ENCODE measurements at places on chromosomes 2 and 18.

GRCh38 chr2:133458280-133458679, 110.0 kb downstream of the NCKAP5 start:
- no peak for DNase-seq

GRCh38 chr2:74632209-74632938, 15.8 kb downstream of the M1AP start:
- DNase-seq = no peak

DNA sequence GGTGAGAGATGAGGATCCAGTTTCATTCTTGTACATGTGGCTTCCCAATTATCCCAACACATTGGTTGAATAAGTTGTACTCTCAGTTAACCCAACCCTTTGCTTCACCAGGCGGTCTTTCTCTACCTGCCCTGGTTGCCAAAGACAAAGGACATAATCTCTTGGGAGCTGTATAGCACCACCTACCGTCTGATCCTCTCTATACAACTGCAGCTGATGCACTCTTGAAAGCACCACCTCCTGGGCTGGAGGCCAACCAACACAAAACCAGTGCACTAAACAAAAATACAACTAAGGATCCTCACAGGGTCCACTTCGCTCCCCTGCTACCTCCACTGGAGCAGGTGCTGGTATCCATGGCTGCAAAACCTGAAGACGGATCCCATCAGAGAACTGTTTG, 473.6 kb upstream of the NRXN1 start:
- DNase-seq = no peak

GRCh38 chr2:152127628-152128027, 28.8 kb upstream of the CACNB4 start:
- DNase-seq = no peak

GRCh38 chr2:9593925-9594324, 36.9 kb downstream of the YWHAQ start:
- DNase-seq = no peak

GRCh38 chr2:105243961-105244360, 2.4 kb downstream of the GPR45 start:
- DNase-seq = no peak

DNA sequence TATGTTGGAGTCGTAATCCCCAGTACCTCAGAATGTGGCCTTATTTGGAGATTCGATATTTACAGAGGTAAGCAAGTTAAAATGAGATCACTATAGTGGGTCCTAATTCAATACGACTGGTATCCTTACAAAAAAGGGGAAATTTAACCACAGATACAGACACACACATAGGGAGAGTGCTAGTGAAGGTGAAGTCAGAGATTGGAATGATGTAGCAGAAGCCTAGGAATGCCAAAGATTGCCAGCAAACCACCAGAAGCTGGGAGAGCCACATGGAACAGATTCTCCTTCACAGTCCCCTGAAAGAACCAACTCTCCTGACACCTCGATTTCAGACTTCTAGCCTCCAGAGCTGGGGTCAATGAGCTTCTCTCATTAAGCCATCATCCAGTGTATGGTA, 17.7 kb upstream of the ACTR3 start:
- no peak for DNase-seq

- DNase-seq = no peak
These were observed 285.3 kb downstream of the RAD51AP2 start for GRCh38 chr2:17232776-17233556.

DNA sequence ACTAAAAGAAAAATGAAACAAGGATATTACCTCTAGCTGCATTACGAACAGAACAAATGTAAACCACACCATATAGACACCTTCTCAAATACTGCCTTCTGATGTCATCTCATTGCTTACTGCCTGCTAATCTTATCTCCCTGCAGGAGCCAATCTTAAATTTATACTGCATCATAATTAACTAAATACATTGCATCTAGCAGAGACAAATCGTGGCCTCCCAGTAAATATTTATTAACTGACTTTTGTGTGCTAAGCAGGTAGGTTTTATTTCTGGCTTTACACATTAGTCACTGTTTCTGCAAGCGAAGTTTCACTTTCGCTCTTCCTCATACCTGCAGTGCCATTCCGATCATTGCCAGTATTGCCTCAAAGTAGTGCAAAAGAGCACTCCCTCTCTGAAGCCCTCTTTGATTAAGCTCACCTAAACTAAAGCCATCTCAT, 67.5 kb downstream of the SPATS2L start:
- DNase-seq = no peak

DNA sequence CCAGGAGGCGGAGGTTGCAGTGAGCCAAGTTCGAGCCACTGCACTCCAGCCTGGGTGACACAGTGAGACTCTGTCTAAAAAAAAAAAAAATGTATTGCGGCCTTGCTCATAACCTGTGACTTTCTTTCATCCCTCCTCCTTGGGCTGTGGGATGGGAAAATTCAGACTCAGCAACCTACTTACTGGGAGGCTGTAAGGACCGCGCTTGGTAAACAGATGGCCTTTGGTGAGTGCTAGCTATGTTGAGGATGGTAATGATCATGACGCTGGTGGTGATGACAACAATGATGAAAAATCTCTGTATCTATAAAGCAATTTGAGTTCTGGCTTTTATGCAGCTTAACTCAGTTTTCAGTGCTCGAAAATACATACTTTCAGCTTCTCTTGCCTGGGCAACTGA, 64.7 kb upstream of the CCDC195 start:
- DNase-seq = no peak

DNA sequence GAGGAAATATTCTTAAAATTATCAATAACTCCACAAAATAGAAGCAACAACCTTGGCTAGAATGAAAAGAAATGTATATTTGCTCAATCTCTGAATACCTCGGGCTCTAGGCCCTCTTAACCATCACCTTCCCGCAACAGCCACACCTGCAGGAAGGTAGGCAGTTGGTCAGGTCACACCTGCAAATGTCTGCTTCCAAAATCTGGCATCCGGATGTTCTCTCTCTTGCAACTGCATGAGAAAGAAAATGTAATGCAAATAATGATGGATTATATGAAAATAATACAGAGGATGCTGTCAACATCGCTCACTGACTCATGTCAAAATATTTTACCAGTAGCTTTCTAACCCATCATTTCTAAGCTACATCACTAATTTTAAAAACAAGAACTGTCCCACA, 148.3 kb downstream of the SATB2 start:
- no peak for DNase-seq

DNA sequence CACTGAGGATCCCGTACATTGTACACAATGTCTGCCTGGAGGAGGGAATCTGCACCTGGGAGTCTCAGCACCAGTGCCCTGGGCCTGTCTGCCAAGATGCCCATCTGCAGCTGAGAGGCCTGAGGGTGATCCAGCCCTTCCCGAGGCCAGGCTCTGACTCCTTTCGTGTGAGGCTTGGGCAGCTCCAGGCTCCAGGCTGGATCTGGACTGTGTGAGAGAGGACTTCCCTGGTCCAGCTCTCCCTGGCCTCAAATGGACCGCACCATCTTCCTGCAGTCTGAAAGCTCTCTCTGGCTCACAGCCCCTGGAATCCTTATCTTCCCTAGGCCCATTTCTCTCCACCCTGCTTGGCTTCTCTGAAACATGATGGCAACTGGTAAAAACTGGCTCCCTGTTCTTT, 324.6 kb downstream of the DYSF start:
- DNase-seq = no peak

DNA sequence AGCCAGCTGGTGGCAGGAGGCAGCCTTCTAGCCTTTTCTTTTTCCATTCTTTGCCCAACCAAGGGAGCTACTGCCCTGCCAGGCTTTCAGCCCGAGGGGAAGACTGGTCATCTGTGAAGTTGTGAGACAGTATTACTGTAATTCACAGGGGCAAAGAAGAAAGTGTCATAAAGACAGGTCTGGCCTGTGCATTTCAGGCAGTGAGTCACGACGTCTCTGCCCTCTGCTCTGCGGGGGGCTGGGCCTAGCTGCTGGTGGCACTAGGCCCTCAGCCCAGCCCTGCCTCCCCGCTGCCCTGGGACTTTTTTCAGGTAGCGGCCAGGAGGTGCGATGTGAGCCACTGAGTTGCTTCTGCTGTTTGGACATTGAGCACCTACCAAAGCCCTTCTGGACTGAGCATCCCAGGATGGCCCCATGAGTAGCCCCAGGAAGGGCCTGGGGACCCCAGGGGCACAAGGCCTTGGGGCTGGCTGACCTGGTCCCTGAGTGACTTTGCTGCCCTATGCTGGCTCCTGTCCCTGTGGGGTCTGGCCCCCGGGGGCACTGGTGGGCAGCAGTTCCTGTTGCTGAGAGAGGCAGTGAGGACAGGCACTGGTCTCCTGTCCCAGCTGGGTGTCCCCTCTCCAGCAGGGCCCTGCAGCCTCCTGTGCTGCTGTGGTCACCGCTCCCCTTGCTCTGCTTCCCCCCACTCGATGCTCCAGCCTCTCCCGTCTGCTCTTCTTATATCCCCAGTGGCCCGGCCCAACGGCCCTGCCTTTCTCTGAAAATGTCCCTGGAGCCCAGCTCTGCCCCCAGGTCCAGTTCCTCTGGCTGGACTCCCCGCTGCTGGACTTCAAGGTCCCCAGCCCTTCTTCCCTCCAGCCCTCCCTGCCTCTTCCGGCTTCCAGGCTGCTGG, 7.0 kb downstream of the INHBB start:
- no peak for DNase-seq

DNA sequence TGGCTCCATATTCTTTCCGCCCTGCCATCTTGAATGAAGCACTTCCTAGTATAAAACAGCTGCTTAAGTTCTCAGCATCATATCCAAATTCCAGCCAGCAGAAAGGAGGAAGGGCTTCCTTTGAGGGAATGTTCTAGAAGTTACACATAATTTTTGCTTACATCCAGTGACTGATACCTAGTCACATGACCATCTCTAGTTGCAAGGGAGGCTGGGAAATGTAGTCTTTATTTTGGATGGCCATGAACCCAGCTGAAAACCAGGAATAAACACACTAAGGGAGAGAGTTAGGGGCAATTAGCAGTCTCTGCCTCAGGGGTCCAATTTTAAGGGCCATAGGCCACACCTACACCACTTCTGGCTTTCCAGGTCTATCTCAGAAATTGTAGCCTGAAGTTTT, 57.8 kb upstream of the LMAN1 start:
- no peak for DNase-seq

GRCh38 chr2:174705321-174705720, 59.0 kb downstream of the CHRNA1 start:
- no peak for DNase-seq

DNA sequence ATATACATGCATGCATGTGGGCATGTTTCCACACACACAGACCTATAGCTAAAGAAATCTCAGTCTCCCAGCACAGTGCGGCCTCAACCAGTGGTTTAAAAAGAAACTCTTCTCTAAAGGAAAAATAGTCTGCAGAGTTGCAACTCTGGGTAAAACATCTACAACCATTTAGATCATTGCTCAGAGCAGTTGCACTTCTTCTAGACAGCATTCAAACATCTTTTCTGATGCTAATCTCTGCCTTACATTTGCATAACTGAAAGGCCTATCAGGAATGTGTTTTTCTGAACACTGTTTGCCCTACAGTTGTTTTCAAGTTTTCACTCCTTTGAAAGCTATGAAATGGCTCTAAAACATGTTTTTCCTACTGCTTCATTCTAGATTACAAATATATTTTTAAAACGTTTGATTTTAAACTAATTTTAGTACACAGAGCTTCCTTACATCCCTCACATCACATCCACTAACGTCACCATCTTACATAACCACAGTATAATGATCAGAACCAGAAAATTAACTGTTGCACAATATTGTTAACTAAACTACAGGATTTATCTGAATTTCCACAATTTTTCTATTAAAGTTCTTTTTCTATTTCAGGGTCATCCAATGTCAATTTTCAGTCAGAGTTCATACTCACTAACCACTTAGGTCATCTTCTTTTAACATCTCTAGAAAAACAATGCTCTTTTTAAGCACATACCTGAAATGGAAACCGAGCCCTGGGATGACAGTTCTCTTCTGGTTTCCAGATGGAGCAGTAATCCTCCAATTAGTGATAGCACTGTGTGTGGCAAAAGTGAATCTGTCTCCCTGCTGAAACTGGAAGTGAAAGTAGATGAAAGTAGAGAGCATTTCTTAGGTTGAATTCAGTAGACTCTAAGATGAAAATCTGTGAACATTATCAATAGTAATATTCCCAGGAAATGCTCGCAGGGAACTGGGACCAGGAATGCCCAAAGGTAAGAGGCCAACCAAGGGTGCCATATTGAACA, 501.6 kb upstream of the GCFC2 start:
- DNase-seq = no peak

DNA sequence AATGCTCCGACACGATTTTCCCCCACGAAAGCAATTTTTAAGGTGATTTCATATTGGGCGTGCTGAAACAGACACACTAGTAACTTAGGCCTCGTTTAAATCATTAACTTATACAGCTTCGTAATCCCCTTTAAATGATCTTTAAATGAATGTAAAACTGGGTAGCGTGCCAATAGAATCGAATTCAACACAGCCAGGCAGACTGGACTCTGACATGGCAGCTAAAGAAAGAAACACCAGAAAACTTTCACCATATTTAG, 2.4 kb upstream of the ID2 start:
- no peak for DNase-seq

GRCh38 chr2:241149675-241149924, 328 bp upstream of the PASK start:
- no peak for DNase-seq

DNA sequence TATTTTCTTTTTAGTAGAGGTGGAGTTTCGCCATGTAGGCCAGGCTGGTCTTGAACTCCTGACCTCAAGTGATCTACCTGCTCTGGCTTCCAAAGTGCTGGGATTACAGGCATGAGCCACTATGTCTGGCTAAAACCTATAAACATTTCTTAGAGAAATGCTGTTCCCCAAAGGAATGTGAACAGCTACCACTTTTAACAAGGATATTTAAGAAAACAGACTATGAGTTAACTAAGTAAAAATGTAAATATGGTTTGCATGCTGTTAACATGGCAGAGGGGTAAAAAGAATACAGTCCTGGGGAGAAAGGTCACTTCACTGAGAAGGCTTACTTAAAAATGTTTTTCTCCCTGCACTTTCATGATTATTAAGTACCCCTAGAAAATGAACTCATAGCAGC, 57.1 kb downstream of the SLC16A14 start:
- DNase-seq = no peak

DNA sequence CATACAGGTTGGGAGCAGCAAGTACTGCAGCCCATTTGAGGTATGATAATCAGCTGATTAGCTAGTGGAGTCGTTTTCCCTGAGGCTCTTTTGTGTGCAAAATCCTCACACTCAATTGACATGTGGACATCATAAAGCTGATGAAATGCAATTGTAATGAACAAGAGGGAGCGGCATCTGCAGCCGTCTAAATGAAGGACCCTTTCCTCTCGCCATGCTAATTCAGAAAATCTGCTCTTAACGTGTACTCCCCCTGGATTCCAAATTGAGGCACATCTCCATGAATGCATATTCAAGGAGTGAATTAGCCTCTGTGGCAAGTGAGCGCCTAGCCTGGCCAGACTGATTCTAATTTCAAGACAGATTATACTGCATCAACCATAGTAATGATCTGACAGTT, 260.9 kb upstream of the ATP5MC3 start:
- DNase-seq = no peak
